Fibroblast of skin of right quadriceps (primary cell): ENCODE measurements at places on chromosomes 2 and 18.
A peak's percentile ranks its signal among the peaks of the same experiment; 100 is the strongest.

DNA sequence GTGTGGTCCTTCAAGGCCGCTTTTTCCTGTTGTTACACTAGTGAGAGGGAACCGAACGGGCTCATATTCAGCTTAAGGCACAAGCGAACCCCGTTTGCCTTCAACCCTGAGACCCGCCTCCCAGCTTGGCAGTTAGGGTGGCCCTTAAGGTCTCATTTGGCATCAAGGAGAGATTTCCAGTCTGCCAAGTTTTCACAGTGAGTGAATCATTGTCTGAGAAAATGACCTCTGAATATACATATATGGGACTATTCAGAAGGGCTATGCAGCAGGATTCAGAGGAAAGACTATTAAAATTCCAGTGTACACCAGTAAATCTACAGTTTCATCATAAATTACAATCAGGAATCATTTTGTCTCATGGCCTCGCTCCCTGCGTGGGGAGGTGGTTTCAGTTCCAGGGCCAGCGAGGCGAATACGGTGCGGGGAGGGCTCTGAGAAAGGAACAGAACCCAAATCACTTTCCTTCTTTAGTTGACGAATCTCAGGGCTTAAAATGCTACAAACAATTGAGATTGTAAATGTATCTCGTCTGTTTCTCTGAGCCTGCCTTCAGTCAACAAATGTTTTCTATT, 231.4 kb downstream of the FAM210A start:
- peak; percentile 7 for DNase-seq

DNA sequence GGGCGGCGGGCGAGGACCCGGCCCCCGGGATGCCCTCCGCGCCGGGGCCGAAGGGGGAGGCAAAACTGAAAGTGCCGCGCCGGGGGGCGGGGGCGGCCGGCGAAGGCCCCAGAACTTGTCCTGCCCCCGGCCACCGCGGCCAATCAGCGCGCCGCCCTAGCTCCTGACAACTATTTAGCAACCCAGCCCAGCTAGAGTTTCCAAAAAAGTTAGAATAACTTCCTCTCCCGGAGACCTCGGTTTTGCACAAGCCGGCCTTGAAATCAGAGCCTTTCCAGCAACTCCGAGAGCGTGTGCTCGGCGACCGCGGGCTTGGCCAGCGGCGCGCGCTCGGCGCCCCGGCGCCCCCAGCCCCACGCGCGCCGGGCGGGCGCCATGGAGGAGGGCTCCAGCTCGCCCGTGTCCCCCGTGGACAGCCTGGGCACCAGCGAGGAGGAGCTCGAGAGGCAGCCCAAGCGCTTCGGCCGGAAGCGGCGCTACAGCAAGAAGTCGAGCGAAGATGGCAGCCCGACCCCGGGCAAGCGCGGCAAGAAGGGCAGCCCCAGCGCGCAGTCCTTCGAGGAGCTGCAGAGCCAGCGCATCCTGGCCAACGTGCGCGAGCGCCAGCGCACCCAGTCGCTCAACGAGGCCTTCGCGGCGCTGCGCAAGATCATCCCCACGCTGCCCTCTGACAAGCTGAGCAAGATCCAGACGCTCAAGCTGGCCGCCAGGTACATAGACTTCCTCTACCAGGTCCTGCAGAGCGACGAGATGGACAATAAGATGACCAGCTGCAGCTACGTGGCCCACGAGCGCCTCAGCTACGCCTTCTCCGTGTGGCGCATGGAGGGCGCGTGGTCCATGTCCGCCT, at the start of gene TWIST2:
TWIST2 (plus strand) TSS at position 245 of the 850 bp plus-strand sequence; CDS start at position 376, 131 bp downstream.
- peak; percentile 98 for DNase-seq

DNA sequence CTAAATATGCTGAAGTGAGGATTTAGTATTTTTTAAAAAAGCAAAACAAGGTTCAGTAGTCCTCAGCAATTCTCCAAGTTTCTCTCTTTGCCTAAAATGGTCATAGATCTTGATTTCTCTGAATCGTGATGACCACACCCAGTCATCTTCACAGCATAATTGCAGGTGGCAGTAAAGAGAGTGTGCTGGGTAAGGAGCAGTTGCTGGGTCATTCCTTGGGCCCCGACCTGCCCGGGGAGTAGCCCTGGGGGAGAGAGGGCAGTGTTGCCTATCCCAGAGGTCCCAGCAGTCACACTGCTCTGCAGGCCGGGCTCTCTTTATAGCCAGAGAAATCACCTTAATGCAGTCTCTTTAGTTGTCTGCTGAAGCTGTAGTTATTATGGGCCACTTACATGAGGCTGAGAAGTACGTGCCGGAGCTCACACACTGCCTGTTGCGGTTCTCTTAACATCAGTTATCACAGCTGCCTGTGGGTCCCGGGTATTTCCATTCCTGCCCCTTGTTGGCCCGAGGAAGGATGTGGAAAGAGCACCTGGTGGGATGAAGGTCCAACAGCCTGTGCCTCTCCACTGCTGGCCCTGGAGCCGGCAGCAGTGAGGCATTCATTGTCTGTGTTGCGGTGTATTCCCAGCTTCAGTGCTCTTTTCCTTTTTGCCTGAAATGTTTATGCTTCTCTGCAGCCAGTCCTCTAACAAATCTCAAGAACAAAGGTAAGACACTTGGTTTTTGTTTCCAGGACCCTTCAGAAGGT, 230.1 kb downstream of the ALPK2 start:
- no peak for DNase-seq

- peak; percentile 25 for DNase-seq
Observed at GRCh38 chr2:145323512-145323911, 803.6 kb upstream of the ZEB2 start.

GRCh38 chr2:228245601-228246000, 64.1 kb upstream of the SPHKAP start:
- no peak for DNase-seq
